GM12865 (cell line): ENCODE measurements at places on chromosomes 16 and 17.

- DNase-seq = no peak
These were observed 204.6 kb downstream of the SEC14L1 start for GRCh38 chr17:77345260-77345910.

DNA sequence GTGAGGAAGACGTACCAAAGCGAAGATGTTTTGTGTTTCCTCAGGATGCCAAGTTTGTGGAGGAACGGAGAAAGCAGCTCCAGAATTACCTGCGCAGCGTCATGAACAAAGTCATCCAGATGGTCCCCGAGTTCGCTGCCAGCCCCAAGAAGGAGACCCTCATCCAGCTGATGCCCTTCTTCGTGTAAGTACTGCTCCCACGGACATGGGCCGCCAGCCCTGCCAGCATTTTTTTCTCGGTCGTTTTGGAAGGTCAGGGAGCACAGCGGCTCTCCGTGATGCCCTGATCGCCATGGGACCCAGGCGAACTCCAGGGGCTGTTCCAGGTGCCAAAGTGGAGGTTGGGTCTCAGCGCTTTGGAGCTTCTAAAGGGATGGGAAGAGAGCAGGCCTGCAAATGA, 279.0 kb downstream of the CPPED1 start:
- no peak for DNase-seq

DNA sequence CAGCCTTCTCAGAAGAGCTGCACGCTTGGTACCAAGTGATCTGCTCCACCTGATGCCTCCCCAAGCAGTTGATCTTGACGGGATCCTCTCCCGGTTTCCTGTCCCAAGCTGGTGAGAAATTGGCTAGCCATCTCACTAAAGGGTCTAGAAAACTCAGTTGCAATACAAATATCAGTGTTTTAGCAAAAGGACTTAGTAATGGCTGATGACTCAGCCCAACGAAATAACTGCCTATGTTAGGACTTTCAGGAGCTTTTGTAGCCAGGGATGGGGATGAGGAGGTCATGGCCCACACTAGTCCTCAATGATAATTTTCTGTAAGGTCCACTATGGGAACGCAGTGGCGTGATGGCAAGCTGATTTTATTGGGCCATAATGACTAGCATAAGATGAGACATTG, 23.3 kb upstream of the ENGASE start:
- no peak for DNase-seq

GRCh38 chr16:72172105-72173034, at the start of gene PMFBP1:
PMFBP1 (minus strand) TSS chr16:72172155; CDS start chr16:72171208, 947 bp downstream.
- peak; percentile 91 for DNase-seq

DNA sequence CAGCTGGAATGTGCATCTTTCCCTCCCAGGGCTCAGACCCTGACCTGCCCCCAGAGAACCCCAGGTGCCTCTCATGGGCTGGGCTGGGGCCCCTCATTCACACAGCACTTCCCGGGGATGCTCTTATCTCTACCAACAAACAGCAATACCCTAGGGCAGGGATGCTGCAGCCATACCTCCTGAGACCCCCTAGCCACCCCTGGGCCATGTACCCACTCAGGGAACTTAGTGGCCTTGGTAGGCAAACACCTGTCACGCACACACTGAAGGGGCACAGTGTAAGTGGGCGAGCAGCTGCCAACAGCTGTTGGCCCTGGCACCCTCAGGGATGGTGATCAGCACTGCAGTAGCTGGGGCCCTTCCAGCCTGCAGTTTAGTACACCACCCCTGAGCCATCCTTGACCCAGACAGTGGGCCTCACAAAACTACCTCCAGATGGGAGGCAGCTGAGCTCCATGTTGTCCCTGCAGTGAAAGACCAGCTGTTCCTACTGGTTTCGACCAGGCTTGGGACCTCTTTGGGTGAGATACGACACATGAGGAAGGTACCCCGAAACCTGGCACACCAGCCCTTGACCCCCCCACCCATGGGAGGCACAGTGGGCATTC, 1723.6 kb downstream of the TP53TG3F start:
- DNase-seq = no peak

DNA sequence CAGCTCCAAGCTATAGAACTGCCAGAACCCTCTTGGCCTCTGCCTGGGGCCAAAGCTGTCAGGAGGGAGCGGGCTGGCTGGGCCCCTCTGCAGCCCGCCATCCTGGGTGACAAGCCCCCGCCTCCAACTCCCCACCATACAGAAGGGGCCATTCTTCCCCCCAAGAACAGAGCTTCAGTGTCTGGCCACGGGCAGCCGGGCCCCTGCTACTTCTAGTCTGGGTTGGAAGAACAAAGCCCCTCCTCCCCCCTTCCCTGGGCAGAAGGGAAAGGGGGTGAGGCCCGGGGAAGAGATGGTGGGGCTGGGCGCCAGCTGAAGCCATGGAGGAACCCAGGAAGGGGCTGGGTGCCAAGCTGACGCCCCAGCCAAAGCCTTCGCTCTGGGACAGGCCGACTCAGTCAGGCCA, 9.0 kb downstream of the NAT9 start:
- DNase-seq = no peak

DNA sequence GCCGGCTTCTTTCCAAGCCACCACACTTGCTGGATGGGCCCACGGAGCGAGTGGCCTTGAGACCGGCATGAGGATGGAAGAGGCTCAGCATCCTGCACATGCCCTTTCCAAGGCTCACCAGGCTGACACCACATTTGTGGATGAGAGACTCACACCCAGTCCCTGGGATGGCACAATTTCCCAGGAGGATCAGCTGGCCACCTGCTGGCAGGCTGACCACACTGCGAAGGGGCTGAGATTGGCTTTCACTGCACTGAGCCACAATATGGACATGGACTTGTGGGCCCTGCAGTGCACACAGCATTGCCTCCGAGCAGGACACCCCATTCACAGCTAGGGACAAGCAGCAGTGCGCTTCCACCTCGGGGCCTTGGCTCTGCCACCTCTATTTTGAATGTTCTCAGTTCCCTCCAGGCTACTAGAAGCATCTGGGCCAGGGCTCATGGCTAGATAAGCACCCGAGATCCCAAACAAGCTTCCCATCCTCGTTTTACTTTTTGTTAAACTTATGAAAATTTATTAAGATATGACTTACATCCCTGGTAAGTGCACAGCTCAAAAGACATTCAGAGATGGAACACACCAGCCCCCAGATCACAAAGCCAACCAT, 25.3 kb upstream of the KSR1 start:
- DNase-seq = peak; percentile 25

DNA sequence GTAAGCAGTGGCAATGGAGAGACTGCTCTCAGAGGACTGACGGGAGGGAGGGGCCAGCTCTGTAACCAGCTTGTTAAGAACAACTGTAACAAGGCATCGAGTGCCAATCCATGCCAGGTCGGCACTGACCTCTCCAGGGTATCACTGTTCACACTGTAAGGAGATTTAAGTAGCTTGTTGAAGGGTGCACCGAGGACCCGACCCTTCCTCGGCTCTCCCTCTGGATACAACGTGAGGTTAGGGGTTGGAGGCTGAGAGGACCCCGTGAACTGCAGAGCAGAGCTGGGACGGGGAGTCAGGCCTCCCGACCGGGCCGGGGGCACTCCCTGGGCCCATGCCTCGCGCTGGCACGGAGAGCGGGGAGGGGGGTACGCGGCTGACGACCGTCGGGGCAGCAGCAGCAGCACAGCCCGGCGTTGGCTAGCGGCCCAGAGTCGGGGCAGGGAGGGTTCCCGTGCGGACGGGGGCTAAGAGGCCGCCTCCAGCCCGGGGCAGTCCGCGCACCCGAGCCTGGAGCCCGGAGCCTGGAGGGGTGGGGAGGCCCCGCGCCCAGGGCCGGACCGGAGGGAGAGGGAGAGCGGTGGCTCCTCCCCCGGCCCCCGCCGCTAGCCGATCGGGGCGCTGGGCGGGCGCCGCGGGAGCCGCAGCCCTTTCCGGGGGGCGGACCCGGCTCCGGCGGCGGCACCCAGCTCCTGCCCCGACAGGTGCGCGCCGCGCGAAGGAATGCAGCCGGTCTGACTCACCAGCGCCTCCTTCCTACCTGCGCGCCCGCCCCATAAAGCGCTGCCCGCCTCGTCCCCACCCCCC, at the start of gene ITGB4:
Gene ITGB4, plus strand, starts transcription at position 804 of the 807 bp plus-strand sequence. CDS start 3,245 bp downstream, outside the sequence.
- DNase-seq = peak; percentile 47
